Thoracic aorta (tissue), 2 donors: ENCODE measurements at places on chromosomes 13 and 19.

DNA sequence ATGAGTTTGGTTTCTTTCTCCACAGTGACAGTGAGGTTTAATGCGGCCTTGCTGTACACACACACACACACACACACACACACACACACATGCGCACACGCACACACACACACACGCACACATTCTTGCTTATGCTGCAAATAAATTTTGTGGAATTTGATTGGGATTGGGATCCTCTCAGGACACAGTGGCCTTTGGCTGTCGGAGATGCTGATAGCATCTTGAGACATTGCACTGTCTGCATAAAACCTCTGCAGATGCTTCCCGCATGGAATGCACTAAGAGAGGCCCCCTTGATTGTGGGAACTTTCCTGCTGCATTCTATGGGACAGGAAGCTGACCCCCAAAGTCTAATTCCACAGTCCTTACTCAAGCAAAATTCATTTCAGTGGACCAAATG is 145.6 kb downstream of the FLT1 start:
- DNase-seq: no peak

DNA sequence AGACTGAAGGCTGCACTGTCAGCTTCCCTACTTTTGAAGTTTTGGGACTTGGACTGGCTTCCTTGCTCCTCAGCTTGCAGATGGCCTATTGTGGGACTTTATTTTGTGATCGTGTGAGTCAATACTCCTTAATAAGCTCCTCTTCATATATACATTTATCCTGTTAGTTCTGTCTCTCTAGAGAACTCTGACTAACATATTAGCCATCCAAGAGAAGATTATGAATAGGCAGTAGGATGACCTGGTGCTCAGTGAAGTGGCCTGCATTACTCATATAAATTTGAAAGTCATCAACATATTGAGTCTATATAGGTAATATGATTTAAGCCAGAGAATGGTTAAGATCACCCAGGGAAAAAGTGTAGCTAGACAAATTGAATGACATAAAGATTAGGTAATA is 136.3 kb upstream of the UFM1 start:
- DNase-seq: no peak

DNA sequence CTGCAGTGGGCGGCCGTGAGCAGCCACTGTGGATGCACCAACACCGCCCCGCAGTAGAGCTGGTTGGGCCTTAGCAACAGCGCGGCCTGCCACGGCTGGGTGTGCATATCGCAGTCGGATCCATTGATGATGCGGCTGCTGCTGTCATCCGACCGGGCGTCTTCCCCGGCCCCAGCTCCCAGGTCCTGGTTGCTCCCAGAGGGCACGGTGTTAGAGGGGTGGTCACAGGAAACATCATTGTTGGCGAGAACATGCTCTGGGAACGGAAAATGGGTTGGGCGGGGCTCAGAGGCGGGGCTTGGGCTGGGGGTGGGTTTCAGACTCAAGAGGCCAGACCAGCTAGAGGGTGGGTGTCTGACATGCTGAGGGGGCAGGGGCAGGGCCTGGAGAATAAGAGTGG is 3.0 kb downstream of the KLK5 start:
- no peak for DNase-seq

DNA sequence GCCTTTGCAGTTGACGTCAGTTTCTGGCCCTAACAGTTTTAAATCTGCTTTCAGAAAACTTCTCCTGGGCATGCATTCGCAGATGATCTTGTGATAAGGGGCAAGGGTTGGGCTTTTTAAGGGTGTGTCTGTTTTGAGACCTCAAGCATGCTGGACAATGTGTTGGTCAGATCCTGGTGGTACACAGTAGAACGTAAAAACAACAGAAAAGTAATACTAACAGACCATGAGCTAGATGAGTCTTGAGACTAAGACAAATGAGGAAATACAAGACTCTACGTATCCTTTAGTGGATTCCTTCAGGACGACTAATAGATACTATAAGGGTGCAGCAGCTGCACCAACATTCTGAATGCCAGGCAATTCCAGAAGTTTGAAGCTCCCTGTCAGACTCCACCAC is 237.6 kb downstream of the DNAJC15 start:
- DNase-seq: no peak

DNA sequence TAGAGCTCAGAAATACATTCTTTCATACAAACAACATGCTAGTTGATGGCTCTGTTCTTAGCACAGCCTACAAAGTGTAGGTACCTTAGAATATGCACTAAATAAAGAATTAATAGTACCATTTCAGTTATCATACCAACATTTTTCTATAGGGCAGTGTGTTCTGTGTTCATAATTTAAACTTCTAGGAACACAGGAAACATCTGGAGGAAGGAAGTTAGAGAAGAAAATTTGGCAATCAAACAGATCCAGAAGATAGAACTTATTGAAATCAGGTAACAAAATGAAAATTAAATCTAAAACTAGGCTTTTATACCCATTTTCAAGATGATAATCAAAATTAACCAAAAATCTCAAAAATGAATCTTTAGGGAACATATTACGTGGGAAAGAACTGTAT is 527.5 kb downstream of the DCT start:
- DNase-seq: no peak

DNA sequence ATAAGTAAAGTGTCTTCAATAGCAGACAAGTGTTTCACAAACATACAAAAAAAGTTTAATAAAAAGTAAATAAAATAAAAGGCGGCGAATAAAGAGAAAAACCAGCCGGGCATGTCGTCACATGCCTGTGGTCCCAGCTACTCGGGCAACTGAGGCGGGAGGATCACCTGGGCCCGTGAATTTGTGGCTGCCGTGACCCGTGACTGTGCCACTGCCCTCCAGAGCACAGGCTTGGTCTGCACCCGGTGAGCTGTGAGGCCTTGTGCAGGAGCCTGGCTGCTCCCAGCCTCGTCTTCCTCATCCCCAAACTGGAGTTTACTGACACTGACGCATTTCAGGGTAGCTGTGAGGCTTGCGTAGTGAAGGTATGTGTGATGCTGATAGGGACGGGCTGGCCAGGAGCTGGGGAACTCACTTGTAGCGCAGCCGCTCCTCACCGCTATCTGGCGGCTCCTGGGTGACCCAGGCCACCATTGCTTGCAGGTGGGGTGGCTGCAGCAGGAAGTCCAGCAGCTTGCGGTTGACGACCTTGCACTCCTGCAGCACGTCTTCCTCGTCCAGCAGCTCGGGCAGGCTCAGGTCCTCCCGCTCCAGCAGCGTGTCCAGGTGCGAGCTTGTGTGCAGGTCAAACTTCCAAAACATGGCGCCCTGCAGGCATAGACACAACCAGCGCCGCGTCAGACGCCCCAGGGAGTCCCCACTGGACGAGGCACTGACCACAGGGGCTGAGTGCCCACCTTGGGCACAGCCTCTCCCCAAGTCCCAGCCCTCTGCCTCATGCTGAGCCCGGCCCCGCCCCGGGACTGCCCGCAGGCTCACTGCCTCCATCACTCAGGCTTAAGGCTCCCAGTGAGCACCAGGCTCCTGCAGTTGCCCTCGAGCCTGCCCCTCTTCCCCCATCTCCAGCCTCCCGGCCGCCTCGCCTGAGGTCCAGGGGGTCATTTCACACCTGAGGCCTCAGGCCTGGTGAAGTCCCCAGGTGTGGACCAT is 12.1 kb downstream of the PPP6R1 start:
- DNase-seq: no peak

DNA sequence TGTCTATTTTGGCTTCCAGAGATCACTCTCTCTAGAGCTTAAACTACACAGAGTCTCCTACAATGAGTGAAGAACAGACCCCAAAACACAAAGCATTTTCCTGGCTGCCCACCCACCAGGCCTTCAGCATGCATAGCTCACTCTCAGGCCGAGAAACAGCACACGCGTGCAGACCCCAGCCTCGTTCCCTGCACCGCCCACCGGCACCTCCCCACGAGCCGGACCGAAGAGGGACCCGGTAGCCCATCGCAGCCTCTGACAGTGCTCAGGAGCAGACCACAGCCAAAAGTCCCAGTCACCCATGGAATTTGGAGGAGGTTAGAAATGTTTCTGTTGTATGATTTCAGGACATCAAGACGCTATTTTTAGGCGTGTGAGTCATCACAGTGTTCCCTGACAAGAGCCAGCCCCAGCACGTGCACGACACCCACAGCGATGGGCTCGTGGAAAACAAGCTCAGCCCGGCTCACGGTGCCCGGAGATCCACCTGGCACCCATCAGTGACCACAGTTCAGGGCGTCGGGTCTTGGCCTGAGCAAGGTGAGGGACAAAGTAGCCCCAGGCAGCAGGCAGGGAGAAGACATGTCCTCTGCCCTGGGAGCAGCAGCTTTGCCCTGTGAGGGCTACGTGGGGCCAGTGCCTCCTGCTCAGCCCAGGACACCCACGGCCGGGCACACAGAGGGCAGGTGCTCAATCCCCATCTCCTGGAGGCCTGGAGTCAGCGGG is 50.1 kb upstream of the SPACA7 start:
- no peak for DNase-seq

DNA sequence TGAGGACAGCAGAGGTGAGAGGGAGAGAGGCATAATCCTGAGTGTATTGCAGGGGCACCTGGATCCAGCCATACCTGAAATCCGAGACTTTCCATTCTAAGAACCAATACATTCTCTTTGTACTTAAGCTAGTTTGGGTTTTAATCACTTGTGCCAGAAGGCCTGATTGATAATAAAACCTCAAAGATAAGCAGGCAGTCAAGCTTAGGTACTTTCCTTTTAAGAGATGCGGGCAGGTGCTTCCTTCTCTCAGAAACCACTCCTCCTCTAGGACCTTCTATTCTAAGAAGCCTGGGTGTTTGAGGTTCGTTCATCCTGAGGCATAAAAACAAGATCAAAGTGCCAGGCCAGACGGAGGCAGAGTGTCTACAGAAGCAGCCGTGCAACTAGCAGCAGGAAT is 22.2 kb downstream of the FAM187B start:
- no peak for DNase-seq

- DNase-seq: no peak
Measured at GRCh38 chr19:4063369-4064148, 3.1 kb downstream of the ZBTB7A start.

- no peak for DNase-seq
Measured at GRCh38 chr13:91417660-91418325, 19.4 kb downstream of the GPC5 start.

DNA sequence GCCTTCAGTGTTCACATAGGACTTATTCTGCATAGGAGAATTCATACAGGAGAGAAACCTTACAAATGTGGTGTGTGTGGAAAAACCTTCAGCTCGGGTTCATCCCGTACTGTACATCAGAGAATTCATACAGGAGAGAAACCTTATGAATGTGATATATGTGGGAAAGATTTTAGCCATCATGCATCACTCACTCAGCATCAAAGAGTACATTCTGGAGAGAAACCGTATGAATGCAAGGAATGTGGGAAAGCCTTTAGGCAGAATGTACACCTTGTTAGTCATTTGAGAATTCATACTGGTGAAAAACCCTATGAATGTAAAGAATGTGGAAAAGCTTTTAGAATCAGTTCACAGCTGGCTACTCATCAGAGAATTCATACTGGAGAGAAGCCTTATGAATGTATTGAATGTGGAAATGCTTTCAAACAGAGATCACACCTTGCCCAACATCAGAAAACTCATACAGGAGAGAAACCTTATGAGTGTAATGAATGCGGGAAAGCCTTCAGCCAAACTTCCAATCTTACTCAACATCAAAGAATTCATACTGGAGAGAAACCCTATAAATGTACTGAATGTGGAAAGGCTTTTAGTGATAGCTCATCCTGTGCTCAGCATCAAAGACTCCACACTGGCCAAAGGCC is 13.4 kb upstream of the ZFP28 start:
- DNase-seq: no peak

DNA sequence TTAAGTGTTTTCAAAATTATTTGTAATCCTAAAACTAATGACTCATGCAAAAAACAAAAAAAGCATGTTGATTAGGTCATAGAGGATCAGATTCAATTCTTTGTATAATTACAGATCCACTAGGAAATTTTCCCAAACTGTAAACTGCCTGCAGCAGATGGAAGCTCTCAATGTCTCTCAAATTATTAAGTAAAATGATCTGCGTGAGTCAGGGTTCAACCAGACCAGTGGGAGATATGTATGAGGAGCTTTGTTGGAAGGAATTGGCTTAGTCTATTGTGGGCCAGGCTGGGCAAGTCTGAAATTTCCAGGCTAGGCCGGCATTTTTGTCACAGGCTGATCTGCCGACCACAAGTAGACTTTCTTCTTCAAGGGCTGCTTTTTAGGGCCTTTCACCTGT is 14.4 kb upstream of the SACS start:
- DNase-seq: no peak

DNA sequence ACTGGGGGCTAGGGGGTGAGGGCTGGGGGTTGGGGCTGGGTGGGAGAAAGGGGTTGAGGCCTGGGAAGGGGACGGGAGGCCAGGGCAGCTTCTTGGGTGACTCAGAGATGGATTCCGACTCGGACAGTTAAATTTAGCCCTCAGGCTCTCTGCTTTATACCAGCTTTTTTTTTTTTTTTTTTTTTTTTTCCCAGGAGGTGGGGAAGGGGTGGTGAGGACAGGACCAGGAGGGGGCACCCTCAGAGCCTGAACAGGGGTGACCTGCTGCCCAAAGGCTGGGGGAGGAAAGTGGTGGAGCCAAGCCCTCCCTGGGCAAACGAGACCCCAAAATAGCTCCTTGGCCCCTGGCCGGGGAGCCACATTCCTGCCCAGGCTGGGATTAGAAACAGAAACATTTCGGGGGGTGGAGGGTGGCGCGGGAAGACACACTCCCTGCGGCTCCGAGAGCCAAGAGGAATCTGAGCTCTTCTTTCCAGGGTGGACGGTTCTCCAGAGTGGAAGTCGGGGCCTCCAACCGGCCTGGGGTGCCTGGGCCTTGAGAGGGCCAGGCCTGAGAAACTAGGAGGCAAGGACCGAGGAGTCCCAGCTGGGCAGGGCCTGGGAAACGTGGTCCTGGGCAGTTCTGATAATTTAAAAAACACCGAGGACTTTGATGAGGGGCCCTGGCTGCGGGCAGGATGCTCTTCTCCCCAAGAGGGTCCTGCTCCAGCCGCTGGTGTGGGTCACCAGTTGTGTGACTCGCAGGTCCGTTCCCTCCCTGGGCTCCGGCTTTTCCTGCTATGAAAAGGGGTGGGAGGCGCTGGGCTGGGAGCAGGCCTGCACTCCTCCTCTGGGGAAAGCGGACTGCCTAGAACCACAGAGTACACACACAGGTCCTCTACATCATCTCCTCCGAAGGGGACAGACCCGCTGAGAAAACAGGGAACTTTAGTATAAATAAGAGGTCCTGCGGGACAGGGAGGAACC is 813 bp upstream of the DMPK start:
- no peak for DNase-seq

DNA sequence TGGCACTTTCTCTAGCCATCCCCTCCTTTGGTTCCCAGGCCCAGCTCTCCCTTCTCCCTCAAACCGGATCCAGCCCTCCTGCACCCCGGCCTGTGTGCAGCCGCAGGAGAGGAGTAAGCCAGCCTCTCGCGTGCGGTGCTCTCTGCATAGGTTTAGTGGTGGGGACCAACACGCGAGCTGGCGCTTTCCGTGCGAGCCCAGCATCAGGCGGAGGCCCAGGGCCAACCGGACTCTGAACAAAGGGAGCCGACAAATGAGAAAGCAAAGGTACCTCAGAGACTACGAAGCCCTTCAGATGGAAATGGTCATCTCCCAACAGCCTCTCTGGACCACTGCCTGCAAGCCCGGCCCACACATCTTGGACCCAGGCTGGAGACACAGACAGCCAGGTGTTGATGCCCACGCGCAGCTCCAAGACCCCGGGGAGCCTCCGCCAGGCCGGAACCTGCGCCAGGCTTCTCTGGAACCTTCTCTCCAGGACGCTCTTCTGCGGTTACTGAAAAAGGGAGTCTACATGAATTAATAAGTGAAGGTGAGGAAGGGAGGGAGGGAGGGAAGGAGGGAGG is 16.5 kb upstream of the LATS2 start:
- no peak for DNase-seq
